ENCODE measurements at places on chromosomes 3 and 15.

DNA sequence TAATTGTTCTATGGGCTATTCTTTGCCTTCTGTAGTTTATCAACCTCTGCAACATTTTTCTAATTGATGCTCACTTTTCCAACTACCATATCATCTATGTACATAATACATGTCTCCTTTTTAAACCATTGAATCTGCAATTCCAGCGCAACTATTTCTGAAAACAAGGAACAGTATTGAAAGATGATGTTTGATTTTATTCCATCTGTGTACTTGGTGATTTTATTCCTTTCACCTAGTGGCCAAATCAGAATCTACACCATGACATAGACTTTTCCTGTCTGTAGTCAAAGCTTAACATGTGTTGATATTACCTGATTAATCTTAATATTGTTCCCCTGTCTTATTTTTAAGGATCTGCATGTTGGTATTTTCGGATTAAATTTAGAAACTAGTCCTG is 13.0 kb downstream of the NKTR start:
- DNase-seq, result no peak

GRCh38 chr3:160784853-160785252 is 28.8 kb downstream of the PPM1L start:
- no peak for DNase-seq

DNA sequence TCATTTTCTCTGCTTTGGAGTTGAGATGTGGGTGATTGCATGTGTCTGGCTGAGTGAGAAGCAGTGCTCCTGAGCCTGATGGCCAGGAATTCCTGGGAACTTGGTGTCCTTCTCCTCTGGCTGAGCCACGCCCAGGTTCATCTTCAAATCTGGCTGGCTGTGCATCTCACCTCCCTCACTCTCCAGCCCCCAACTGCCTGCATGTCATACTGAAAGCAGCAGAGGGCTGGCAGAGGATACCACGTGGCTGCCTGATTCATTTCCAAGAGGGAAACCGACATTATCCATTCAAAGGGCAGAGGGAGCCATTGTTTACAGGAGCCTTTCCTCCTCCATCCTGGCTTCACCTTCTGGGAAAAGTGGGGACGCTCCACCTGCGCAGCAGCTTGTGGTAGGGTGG is 57.4 kb downstream of the ABHD5 start:
- DNase-seq, result no peak

GRCh38 chr3:72143322-72143721 is 358.4 kb upstream of the PROK2 start:
- no peak for DNase-seq

GRCh38 chr15:73660455-73660854 is 23.7 kb upstream of the CD276 start:
- no peak for DNase-seq

GRCh38 chr3:147407114-147407497 is 763 bp upstream of the ZIC4 start:
- DNase-seq, result no peak

DNA sequence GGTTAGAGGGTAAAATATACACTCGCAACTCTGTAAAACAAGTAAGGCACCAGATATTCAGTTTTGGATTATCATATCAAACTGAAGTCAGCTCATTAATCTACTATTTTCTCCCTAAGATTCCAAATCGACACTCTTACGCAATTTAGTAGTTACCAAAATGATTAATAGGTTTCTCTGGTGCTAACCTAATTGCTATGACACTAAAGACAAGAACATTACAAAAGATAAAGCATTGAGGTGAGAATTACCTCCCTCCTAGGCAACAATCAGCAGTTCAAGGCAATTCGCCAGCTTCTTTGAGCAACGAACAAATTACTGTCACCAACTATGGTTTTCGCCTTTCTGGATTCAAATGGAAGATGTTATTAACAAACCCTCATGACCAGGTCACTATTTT is 1305.0 kb downstream of the ROBO2 start:
- no peak for DNase-seq
